ENCODE measurements at places on chromosomes 6 and 20. TPM values are rescaled to one million over a fixed set of nuclear protein-coding genes. Genes with fewer than 3 reads are reported as not detected.

DNA sequence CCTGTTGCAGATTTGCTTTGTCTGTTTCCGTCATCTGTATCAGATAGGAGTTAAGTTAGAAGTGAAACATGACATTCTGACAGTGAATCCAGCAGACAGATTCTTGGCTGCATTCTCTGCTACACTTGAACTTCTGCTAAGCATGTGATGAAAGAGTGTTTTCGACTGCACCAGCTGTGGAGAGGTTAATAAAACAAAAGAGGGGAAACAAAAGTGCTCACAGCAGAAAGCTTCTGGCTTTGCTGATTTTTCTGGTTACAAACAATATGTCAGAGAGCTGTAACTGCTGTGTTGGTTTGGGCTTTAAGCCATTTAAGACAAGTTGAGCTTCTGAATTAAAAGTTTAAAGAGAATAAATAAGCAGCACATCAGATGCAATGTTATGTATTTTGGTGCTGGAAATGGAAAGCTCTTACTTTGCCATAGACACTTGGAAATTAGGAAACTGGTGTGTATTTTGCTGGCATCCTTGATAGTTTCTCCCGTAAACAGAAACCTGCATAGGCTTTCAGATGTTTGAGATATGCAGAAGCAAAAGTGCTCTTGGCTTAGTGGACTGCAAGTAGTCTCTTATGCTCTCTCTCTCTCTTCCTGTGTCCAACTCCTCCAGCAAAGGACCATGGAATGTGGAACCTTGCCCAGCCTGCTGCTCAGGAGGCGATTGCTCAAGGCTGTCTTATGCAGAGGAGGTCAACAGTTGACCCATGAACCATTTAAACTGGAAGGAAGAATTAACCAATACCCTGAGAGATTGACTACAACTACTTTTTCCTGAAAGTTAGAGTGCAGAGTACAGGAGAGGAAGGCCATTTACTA, 104.9 kb downstream of the RPS12 start:
- DNase-seq, result no peak

DNA sequence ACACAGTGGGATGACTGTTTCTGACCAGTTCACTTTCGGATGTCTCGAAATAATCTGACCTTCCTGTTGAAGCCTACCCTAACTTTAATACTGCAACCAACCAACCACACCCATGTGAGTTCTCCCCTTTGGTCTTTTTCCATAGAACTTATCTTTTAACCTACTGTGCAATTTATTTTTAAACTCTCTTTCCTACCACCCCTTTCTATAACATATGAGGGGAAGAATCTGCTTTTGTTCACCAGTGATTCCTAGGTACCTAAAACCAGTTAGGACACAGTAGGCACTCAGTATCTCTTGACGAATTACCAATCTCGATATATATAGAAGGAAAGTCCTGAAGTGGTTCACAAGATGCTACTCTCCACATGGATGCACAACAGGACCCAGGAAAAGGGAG, 7.0 kb downstream of the COX7A2 start:
- no peak for DNase-seq

DNA sequence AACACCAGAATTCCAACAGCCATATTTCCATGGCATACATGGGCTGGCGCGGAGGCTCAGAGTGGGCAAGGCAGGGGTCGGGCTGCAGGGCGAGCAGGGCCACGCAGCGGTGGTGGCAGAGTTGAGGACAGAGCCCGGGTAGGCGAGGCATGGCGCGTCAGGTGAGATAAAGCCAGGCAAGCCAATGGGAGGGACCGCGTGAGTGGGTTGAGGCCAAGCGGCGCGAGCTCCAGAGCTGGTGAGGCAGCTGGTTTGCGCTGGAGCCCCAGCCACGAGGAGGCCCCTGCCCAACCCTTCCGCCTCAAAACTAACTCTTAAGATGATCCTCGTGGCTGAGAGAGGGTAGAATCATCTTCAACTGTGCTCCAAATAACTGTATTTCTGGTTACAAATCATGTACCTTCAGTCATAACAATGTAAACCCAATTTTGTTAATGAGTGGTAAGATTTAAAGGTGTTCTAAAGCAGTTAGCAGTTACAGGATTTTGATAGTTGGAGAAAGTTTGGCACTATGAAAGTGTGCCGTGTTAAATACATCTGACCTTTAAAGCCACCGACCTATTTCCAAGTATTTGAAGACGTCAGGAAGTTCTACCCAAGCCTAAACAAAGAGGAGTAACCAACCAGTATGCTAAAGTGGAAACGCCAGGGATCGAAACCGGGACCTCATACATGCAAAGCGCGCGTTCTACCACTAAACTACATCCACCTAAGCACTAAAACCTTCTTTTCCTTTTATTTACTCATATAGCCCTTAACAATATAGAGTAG, 107.9 kb downstream of the GPX5 start:
- no peak for DNase-seq

Gene TFB1M
- 14.4 TPM for total RNA-seq

GRCh38 chr6:74991573-74992332, 214.1 kb downstream of the COL12A1 start:
- DNase-seq, result no peak

Gene SIM1
- 0.05 TPM for total RNA-seq

Gene HACE1
- total RNA-seq, result 9.9 TPM

DNA sequence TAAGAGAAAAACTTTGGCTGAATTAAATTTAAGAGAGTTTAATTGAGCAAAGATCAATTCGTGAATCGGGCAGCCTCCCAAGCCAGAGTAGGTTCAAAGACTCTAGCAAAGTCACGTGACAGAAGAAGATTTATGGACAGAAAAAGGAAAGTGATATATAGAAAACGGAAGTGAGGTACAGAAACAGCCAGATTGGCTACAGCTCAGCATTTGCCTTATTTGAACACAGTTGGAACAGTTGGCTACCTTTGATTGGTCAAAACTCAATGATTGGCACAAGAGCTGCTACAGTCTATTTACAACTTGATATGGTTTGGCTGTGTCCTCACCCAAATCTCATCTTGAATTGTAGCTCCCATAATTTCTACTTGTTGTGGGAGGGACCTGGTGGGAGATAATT, 102.6 kb downstream of the PLG start:
- no peak for DNase-seq

DNA sequence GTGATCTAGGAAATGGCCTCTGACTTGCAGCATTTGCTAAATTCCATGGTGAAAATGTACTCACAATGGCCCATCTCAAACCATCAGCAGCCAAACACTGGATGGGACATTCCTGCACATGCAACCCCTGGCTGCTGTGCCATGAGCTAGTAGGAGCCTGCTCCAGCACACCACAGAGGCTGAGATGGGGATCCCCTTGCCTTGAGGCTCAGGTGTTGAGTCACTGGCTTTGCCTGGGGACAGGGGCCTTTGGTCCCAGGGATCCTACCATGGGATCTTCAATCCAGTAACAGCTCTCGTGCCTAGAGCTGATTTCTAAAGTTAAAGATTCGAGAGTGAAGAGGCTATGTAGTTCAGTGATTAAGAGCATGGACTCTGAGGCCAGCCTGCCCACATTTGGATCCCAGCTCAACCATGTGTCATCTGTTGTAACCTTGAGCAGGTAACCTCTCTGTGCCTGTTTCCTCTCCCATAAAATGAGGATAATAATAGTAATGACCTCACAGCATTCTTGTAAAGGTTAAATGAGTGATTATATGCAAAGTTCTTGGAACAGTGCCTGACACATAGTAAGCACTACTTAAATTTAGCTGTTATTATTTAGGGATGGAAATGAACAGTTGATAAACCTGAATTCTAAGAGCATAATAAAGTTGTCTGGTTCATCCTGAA, 16.4 kb downstream of the FOXQ1 start:
- no peak for DNase-seq

Gene MLN
- 0.61 TPM for total RNA-seq

DNA sequence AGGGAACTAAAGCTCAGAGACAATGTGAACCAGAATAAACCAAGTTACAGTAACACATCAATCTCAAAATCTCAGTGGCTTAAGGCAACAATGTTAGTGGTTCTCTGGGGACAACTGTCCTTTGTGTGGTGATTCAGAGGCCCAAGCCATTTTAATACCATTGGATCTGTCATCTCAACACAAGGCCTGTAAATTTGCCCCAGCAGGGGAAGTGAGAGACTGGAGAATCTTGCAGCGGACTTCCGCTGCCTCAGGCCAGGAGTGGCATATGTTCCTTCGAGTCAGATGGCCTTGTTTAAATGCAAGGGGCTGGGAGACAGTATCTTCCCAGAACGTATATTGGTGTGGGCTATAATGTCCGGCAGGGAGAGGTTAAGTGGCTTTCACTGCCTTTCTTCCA, 126.0 kb downstream of the CD83 start:
- no peak for DNase-seq

- no peak for DNase-seq
Observed at GRCh38 chr6:89073840-89074239, 6.7 kb upstream of the PNRC1 start.

GRCh38 chr6:113855500-113856374, 1.4 kb upstream of the MARCKS start:
- peak; percentile 65 for DNase-seq

GRCh38 chr6:151537556-151537955, 43.7 kb downstream of the CCDC170 start:
- DNase-seq, result no peak

Gene PRL
- 1.1 TPM for total RNA-seq

GRCh38 chr20:37316116-37316774, 26.8 kb downstream of the MANBAL start:
- DNase-seq, result peak; percentile 77

DNA sequence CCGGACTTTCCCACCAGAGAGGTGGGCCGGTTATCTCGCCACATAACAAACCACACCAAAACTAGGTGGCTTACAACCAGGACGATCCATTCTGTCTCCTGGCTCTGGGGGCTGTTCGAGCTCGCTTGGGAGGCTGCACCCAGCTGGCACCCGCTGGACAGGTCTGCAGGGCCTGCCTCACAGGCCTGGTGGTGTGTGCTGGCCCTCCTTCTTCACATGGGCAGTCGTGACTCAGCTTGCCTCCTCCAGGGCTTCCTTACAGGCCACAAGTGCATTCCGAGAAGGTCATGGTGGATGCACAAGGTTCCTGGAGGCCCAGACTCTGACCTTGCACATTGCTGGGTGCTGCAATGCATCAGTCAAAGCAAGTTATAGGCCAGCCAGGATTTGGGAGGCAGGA, 34.2 kb downstream of the FOXF2 start:
- no peak for DNase-seq

Gene FAM83C
- under 0.01 TPM for total RNA-seq

GRCh38 chr20:47175493-47175892, 181.0 kb downstream of the ZMYND8 start:
- no peak for DNase-seq

Gene DHX16
- 29.9 TPM for total RNA-seq

DNA sequence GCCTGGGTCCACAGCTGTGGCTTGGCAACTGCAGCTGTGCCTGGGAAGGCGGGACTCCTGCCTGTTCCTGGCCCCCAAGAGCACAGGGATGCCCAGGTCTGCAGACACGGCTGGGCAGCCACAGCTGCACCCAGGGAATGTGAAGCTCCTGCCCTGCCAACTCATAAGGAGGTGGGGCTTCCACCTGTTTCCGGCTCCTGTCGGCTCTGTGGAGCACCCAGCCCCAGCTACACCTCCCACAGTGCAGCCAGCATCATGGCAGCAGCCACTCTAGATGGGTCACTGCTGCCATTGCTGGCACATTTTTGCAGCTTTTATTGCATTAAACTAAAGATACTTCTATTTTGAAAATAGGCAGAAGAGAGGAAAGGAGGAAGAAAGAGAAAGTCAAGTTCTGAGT, 207.9 kb downstream of the SAMD5 start:
- no peak for DNase-seq

Gene DCBLD1
- total RNA-seq, result 1.3 TPM

Gene GPX5
- total RNA-seq, result not detected

GRCh38 chr20:32798046-32798981, 21.4 kb upstream of the MAPRE1 start:
- DNase-seq, result no peak

Gene ETV7
- total RNA-seq, result 4.4 TPM

Gene PSMB9
- 159 TPM for total RNA-seq

GRCh38 chr6:134436281-134436815, 118.4 kb upstream of the SGK1 start:
- DNase-seq, result no peak

Gene NFYA
- total RNA-seq, result 19.7 TPM

Gene APCDD1L
- 0.05 TPM for total RNA-seq

DNA sequence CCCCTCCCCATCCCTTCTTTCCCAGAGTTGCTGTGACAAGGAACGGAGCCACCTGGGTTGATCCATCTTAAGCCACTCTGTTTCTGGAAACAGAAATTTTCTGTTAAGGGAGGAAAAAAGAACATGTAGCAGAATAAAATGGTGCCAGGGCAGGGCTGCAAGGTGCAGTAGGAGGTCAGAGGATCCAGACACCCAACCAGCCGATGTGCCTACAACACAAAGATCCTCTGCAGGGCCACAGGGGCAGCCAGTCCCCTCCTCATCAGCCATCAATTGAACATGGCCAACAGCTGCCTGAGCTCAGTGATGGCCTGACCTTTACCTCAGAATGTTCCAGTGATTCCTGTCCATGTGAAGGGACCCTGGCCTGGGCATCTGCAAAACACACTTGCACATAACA, 11.9 kb downstream of the MDFI start:
- DNase-seq, result no peak

DNA sequence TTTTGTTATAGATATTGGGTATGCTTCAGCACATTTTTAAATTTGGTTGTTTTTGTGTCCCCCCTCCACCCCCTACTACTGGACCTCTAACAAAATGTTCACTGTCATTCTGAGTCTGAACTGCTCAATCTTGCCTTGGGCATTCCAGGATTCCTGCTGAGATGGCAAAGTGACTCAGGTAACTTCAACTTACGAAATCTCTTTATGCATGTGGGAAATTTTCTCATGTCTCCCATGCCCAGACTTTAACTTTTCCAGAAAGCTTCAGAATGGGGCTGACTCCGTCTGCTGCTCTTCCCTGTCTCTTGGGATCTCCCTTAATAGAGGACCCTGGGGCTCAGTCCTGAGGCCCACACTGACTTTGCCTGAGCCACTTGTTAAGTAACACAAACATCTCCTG, 14.0 kb downstream of the CYP39A1 start:
- no peak for DNase-seq

DNA sequence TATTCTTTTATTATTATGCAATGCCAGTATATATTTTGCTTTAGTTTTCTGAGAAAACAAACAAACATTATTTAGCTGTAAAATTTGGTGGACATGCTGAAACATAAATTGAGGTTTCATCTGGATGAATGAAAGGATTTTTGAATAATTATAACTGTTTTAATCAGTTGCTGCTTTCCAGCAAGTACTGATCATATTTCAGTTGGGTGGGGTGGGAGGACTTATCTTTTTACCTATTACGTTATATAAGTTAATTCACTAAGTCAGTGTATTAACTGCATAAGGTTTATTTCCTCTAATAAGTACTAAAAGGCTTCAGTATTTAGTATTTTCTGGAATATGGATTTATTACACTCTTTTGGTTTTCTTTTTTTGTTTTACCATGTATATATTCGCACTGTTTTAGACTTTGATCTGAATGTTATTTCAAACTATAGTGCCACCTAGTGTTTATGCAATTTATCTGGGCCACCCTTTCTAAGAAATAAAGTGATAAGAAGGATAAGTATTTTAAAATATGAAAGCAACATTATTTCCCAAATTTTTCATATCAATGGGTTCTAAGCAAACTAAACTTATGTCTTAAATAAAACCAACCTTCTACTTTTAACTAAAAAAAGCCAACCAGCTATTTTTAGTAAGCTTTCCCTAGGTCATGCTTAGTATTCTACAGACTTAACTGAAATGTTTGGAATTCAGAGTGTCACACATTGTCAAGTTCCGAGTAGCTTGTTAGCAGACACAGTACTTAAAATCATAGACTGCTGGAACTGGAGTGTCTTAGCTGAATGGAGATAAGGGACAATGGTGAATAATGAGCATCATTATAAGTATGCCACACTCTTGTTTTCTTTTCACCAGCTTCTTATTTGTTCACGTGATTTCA, 105.4 kb upstream of the MCHR2 start:
- no peak for DNase-seq

All from thymus (tissue), 14 donors.